GM06990 (cell line): ENCODE measurements at places on chromosomes 11 and 22.

- no peak for DNase-seq
These were observed 4.7 kb downstream of the HEPHL1 start for GRCh38 chr11:94025690-94026394.

DNA sequence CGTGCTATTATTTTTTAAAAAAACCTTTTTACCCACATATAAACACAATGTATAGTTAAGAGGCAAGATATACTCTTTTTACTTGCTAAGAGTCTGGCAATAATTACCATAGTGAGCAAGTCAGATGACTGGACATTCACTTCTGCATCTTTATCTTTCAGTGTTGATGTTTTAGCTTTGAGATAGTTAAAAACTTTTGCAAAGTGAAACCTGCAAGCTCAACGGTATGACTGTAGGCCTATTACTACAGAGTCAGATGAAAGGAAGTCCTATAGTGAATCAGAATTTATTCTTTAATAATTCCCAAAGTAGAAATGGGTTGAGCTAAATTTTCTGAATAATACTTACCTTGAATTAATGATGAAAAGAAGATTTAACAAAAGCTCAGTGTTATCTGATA, 236.7 kb upstream of the CCDC90B start:
- no peak for DNase-seq

- DNase-seq, result peak; percentile 82
These were observed 213.4 kb upstream of the SYN3 start for GRCh38 chr22:33271390-33272161.

- no peak for DNase-seq
These were observed 44.0 kb downstream of the PPP6R3 start for GRCh38 chr11:68504432-68505066.

DNA sequence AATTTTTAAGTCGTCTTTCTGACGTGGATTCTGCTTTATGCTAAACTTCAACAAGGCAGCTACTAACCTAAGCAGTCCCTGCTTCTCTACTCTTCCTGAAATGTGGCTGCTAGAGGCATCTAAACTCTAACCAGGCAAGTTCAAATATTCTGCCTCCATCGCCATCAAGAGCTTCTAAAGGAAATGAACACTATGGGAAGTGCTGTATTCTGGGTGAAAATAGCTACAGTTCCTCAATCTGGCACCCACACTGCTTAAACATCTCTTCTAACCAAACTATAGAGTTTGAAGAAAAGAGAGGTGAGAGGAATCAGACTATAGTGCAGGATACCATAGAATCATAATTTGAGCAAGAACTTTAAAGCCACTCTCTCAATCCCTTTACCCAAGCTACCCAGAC, 6.3 kb downstream of the NRIP3 start:
- DNase-seq, result no peak

DNA sequence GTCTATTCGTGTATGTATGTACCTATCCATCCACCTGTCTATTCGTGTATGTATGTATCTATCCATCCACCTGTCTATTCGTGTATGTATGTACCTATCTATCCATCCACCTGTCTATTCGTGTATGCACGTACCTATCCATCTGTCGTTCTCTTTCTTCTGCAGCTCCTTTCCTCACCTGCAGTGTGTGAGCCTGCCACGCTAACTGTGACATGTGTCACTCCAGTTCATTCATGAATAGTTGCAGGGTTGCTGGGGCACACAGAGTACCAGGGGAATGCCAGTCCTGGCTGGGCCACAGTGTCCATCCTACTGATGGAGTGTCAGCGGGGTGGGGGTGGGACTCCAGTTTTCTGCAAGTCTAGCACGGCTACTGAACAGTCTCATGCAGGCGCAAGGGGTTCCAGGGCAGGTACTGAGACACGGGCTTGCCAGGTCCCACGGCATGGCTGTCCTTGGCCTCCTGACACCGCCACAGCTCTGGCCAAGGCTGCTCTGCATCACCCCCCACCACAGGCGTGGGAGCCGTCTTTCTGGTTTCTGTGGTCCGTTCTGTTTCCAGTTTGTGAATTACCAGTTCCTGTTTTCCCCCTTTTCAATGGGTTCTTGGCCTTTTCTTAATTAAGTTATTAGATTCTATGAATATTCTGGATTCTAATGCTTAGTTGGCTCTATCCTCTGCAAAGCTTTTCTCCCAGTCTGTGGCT, 88.8 kb upstream of the CLDN5 start:
- DNase-seq, result no peak

DNA sequence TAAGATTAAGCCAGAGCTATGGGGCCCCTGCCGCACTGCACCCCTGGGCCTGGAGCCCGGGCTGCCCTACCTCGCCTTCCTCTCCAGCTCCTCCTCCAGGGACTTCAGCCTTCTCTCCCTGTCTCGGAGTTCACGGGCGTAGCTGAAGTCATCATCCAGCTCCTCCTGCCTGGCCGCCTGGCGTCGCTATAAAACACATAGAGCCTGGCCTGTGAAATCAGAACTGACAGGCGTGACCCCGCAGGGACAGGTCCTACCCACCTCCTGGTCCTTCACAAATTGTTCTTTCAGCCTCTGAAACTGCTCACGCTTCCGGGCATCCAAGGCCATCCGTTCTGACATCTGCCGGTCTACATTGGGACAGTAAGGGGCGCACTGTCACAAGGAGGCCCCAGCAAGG, 20.8 kb downstream of the TUBGCP6 start:
- no peak for DNase-seq

GRCh38 chr11:70558681-70559080, 160.4 kb downstream of the CTTN start:
- DNase-seq, result no peak

GRCh38 chr22:29842740-29843139, 4.7 kb upstream of the ASCC2 start:
- DNase-seq, result no peak

DNA sequence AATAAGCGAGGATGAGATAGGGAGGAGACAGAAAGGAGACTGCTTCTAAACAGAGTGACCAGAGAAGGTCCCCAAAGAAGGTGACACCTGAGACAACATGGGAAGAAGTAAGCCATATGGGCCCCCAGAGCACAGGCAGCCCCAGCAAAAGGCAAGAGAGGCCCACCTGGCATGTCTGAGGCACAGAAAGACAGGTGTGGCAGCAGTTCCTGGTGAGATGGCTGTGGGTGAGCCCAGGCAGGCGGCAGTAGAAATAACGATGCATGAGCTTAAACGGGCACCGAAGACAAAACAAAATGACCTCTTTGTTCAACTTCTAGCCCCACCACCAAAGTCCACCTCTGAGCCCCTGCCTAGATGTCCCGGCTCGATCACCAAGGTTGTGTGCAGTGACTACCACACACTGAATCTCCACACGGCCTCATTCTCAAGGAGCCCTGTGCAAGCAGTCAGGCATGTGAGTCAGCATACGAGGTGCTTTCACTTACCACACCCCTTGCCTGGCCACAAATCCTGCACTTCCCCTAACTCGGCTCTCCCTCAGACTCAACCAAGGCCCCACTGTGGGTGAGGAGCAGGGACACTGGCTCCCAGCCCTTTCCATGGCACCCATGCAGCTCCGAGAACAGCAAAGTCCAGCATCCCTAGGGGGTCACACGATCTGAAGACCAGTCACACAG, 77.6 kb downstream of the PACSIN2 start:
- DNase-seq, result peak; percentile 69

- DNase-seq, result no peak
These were observed 7.5 kb downstream of the DERL3 start for GRCh38 chr22:23831261-23831660.

- DNase-seq, result no peak
These were observed 15.5 kb downstream of the APOL3 start for GRCh38 chr22:36144886-36145541.

DNA sequence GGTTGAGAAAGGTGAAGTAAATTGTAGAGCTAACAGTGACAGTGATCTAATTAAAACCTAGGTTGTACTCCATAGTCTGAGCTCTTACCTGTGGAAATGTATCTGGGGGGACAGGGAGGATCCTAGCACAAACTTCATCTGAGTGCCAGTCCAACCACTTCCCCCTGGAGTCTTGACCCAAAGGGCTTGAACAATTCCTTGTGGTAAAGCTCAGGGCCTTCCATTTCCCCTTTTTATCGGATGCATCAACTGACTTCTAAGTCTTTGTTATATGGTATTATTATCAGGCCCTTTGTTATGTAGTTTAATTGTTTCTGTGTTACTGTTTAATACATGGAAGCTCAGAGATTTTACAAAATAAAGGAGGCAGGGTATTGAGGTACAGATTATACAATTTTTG, 140.2 kb upstream of the SESN3 start:
- DNase-seq, result no peak

GRCh38 chr22:49598338-49598737, 229.3 kb downstream of the BRD1 start:
- no peak for DNase-seq

- DNase-seq, result peak; percentile 66
These were observed 54.5 kb upstream of the MPEG1 start for GRCh38 chr11:59267196-59267595.

DNA sequence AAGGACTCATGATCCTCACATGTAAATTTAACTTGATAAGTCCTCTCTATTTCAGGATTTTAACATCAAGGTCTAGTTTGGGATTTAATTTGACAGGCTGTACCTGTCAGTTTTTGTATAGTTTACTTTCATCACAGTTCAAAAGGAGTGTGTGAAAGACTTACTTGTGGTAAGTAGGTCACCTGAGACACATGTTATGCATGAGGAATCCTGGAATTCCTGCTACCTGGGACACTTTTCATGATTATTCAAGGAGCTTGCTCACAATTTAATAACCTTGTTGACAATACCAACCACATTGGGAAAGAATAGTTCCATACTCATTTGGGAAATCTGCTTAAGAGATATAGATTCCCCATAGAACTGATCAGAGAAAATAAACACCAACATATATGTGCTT, 15.8 kb upstream of the SLC36A4 start:
- no peak for DNase-seq

DNA sequence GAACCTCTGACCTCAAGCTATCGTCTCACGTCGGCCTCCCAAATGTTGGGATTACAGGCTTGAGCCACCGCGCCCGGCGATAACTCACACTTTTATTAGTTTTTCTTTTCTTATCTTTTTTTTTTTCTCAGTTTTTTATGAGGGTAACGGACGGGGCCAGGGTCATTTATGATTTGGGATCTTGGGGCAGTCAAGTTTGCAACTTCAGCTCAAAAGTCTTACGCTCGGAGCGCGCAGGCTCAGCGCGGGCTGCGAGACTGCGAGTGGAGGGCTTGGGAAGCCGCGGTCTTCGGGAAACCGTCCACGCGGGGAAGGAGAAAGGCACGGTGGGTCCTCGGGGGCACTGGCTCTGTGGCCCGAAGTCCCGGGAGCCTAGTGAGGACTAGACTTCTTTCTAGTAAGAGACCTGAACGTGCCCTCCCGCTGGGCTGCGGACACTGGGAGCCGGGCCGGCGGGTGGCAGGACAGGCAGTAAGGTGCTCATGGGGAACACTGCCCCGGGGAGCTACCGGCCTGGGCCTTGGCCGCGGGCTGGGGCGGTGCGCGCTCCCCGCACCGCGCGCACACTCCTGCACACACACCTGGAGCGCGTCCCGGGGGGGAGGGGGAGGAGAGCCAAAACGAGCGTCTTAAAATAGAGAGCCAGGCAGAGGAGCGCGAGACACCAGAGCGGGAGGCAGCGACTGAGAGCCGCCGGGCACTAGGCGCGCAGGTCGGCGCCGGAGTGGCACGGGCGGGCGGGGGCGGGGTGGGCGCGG, 476 bp upstream of the BARX2 start:
- DNase-seq, result peak; percentile 28

GRCh38 chr11:106468531-106468930, 391.1 kb downstream of the AASDHPPT start:
- DNase-seq, result no peak

DNA sequence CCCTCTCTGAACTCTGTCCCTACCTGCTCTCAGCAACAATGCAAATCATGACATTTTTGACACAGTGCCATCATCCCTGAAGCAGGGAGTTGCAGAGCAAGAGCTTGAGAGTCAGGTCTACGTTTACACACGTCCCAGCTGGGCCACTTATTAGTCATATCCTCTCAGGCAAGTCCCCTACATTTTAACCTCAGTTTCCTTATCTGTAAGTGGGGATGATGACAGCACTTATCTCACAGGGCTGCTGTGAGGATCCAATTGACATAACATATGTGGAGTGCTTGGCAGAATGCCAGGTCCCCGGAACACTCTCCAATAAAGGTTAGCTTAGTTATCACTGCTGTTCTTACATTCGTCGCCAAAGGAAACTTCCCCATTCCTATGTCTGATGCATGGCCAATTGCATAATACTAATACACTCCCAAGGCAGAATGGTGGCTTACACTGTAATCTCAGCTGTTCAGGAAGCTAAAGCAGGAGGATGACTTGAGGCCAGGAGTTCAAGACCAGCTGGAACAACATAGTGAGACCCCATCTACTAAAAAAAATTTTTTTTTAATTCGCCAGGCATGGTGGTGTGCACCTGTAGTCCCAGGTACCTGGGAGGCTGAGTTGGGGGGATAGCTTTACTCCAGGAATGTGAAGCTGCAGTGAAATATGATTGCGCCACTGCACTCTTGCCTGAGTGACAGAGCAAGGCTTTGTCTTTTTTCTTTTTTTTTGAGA, 16.6 kb downstream of the ASCC2 start:
- DNase-seq, result peak; percentile 57

DNA sequence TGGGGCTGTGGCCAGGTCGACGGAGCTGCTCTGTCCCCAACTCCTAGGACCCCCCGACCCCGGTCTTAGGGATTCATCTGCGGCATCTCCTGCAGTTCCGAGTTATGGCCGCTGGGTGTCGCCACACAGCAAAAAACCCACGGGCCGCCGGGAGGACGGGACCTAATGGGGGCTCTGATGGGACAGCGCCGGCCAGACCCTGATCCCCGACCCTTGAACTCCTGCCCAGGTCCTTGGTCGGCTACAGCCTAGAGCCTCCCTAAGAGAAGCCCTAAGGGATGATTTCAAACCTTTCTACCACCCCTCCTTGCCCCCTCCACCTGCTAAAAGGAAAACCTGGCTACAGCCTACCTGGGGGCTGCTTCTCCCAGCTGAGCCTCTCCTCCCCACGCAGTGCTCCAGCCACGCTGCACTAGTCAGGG, 30.8 kb upstream of the LRRC10B start:
- peak; percentile 32 for DNase-seq

DNA sequence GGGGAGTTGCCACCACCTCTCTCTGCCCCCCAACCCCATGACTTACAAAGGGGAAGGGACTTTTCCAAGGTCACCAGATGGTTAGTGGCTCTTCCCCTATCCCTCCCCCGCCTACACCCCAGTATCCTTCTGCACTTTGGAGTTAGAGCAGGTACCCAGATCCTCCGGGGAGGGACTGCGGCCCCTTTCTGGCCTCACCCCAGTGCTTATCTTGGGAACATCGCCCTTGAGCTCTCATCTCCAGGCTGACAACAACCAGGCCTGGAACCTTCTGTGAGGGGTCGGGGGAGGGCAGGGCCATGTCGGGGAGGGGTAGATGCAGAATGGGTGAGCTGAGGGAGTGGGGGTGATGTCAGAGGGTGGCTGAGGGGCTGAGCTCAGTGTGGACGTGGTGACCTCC, 7.5 kb upstream of the NAALADL1 start:
- no peak for DNase-seq

GRCh38 chr22:41725510-41726110, 26.3 kb downstream of the MEI1 start:
- no peak for DNase-seq

DNA sequence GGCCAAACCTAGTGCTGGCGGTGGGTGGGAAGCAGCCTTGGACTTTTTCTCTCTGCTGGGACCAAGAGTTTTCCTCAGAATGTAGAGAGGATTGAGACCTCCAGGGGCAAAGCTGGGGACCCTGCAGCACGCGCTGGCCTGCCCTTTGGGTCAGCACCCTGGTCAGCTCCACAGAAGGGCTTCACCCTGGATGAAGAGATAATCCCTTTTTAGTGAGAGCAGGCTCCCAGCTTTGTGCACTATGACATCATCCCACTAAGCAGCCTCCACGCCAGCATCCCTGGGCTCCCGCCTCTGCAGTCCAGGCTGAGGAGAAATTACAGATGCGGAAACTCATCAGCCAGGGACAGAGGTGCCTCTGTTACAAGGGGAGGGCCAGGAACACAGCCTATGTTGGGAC, 23.5 kb downstream of the DRICH1 start:
- no peak for DNase-seq
